Hippocampal formation (tissue), 2 donors: ENCODE measurements at places on chromosomes 12 and 14.

DNA sequence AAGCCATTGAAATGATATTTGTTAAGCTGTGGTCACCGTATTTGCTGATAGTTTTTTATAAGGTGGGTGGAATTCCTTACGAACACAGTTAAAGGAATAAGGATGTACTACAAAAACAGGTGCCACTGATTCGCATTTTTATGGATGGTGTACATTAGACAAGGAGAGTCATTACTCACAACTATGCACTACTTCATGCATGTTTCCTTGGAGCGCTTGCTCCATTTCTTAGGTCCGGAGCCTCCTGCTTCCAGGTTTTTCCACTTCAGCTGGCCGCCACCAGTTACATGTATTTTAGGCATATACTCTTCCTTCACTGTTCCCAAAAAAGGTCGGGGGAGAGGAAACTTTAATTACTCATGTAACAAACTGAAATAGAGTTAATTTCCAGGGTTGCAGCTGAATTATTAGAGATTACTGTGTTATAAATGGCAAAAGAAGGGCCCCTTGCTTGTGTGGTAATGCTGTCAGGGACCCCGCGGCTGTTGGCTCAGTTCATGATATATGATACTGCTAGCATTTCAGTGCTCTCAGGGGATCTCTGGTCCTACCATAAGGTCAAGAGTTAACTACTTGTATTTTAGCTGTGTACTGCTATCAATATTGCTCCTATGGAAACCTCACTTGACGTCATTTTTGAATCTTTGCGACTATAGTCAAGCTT lies 454.7 kb downstream of the NPAS3 start:
- DNase-seq, result no peak

GRCh38 chr14:83151571-83151970 lies 1617.9 kb upstream of the SEL1L start:
- DNase-seq, result no peak

- no peak for DNase-seq
Observed at GRCh38 chr14:81472096-81472800, 61.4 kb downstream of the SEL1L start.

DNA sequence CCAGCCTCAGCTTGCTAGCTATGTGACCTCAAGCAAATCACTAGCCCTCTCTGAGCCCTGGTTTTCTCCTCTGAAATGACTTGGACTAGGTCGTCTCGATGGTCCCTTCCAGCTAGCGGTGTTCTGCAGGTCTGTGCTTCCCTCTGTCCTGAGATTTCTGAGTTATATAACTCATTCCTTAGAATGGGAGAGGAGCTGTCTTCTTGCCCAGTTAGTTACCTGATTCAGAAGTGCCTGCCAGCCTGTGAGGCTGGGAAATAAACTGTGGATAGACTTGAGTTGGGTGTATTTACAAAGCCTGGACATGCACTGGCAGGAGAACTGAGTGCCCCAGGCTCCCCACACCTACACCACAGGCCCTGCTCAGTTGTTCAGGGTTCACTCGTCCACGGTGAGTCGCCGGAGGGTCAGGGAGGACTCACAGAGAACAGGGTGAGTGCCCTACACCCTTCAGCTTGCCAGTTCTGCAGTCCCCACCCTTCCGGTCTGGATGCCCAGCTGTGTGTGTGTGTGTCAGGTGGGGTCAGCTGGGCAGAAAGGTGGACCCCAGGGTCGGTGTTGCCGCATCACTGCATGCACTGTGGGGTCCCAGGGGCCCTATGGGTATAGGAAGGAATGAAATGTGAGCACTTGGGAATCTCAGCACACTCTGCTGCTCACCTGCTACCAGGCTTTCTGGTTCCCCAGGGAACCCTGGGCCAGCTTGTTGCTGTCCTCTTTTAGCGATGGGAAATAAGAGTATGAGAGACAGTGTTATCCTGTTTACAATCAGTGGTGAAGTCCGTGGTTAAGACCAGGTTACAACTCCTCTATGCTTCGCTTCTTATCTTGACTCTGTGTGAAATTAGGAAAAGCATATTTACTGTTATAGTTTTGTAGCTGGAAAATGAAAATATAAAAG lies 348.2 kb downstream of the DPF3 start:
- peak; percentile 9 for DNase-seq

DNA sequence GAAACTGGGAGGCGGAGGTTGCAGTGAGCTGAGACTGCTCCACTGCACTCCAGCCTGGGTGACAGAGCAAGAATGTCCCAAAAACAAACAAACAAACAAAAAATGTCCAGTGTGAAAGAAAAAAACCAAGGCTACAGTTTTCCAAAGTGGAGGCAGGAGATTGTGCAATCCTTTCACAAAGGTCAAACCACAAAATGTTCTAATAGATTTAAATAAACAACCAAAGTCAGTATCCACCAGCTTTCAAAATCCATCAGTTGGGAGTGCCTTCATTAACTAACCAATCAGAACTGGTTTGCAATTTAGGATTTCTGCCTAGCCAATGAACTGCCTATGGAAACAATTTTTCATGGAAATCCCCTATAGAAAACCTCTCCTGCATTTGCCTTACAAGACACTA lies 52.3 kb upstream of the TRIM9 start:
- DNase-seq, result no peak

DNA sequence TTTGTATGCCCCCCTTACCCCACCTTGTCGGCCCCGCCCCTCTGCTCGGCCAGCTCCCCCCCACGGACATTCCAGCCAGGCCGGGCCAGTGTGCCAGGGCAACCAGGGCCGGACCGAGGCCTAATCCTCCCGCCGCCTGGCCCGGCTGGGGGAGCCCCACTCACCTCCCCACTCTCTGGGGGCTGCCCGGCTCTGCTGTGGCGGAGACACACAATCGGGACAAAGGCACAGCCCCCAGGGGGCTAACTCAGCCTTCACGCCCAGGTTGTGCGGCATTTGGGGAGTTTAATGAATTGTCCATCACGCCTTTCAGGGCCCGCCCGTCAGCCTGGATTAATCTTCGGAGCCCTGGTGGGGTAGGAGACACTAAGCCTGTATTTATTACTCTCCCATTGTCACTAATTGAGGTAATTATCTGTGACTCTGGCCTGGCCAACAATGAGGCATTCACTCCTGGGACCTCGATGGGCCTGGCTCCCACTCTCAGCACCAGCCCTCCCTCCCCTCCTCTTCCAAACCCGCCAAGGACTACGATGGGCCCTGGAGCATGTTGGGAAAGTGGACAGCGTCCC lies 8.7 kb downstream of the WNT1 start:
- no peak for DNase-seq

- no peak for DNase-seq
Observed at GRCh38 chr12:43493261-43493797, 58.7 kb downstream of the ADAMTS20 start.

DNA sequence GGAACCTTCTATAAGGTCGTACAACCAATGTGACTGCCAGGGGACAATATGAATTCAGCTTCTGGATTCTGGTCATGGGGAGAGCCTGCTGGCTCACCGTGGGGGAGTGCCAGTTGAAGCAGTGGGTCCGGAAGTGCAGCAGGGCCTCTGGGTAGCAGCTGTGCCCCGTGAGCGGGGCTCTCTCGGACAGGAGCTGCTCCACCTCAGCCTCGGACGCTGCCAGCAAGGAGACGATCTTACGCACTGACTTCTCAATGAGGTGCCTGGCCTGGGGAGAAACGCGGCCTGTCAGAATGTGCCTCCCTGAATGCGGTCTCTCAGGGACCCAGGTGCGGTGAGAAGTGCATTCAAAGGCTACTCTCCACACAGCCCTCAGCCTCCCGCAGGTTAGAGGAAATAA lies 42.0 kb downstream of the LGMN start:
- no peak for DNase-seq

- DNase-seq, result no peak
Observed at GRCh38 chr12:47080725-47081502, 1.2 kb upstream of the AMIGO2 start.

- DNase-seq, result no peak
Observed at GRCh38 chr14:93764211-93764659, 24.1 kb downstream of the PRIMA1 start.

DNA sequence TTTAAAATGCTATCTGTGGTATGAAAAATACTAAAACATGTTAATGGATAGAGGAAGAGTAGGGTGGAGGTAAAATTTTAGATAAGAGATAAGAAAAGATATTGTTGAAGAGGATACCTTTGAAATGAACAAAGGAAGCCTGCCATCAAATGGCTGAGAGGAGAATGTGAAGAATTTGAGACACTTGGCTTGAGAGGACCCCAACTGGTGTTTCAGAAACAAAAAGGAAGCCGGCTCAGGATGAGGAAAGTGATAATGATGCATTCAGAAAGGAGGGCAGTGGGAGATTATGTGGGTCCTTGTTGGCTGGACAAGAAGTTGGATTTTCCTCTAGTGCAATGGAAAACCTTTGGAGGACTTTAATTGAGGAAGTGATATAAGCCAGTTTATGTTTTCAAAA lies 264.4 kb downstream of the DUSP6 start:
- DNase-seq, result no peak

GRCh38 chr12:848882-849527 lies 96.6 kb downstream of the WNK1 start:
- no peak for DNase-seq

GRCh38 chr14:102573591-102574046 lies 18.8 kb upstream of the RCOR1 start:
- DNase-seq, result no peak

DNA sequence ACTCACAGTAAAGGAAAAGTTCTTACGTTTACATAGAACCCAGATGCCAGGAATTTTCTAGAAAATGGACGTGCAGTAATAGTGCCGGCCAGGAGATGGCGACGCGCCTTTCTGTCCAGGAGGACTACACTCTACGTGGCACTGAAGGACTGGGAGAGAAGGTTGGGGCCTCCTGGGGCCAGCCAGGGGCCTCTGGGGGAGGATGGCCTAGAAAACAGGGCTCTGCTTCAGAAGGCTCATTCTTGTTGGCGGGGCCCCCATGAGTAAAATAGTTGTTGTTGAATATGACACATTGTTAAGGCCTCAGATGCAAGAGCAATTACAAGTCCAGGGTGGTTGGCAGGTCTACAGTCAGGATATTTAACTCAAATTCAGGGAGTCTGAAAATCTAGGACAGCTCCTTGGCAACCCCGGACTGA lies 120.1 kb upstream of the MAX start:
- peak; percentile 49 for DNase-seq

DNA sequence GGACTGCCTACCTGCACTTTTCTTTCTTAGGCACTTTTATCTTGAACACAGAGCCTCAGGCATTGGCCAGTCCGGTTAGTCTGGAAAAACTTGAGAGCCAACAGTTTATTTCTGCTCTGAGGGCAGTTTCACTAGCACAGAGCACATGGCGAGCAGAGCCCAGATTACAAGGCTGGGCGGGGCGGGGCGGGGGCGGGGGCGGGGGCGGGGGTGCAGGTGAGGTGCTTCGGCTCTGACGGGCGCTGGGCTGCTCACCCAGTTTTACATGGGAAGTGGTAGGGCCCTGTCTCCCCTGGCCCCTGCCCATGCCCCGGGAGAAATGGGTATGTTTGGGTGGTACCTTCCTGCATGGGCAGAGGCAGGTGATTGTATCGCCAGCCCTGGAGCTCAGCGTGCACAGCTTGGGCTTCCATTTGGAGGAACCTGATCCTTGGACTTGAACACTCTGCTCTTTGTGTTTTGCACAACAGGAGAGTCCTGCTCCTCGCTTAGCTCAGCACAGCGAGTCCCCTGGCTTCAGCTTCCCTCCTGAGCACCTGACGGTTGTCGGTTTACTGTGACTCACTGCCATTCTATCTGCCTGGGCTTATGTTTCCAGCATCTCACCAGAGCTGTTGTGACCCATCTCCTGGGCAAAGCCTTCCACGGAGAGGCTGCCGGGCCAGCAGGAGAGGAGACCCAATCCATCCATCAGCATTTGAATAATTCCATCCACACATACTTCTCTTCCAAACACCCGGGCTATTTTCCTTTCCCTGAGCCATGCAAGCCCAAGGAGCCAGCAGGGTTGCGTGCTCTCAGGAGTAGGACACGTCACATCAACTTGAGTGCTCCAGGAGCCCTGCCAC lies 108.5 kb downstream of the ARF6 start:
- DNase-seq, result no peak

DNA sequence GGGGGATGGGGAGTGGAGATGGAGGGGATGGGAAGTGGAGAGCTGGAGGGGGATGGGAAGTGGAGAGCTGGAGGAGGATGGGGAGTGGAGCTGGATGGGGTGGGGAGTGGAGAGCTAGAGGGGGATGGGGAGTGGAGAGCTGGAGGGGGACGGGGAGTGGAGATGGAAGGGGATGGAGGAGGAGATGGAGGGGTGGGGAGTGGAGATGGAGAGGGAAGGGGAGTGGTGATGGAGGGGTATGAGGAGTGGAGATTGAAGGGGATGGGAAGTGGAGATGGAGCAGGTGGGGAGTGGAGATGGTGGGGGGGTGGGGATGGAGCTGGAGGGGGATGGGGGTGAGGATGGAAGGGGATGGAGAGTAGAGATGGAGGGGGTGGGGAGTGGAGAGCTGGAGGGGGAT lies 26.1 kb downstream of the NCOR2 start:
- no peak for DNase-seq

DNA sequence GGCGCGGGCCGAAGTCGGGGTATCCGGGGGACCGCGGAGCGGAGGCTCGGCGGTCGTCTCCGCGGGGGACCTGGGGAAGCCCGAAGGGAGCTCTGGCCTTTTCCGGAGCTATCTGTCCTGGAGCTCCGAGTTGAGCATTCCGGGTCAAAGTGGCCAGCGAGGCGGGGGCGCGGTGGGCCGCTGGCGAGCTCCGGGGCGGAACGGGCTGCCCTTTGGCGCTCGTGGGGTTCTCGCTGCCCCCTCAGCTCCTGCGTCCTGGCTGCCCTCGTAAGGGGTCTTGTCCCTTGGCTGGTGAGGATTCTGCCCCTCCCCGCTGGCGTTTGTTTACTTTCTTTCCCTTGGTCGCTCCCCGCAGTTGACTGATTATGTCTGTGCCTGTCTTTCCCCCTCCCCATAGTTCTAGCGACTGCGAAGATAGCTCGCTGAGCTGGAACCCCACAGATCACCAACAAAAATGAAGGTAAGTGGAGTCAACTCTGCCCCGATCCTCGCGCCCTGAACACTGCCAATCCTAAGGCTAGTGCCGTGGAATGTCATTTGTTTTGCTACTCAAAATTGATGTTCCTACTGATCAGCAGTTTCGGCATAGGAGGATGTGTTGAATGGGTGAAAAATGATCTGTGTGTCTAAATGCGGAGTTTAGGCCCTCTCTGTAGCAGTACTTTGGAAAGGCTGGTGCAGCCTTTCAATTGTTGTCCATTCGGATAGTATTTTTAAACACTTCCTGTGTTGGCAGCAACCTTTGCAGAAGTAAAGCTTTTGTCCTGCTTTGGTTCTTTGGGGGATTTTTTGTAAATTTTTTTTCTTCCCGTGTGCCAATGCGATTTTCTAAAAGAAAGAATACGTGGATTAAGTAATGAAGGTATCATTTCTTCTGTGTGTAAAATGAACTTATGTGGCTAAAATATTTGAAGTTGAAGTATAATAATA lies 1.3 kb downstream of the ARID4A start:
- peak; percentile 35 for DNase-seq

DNA sequence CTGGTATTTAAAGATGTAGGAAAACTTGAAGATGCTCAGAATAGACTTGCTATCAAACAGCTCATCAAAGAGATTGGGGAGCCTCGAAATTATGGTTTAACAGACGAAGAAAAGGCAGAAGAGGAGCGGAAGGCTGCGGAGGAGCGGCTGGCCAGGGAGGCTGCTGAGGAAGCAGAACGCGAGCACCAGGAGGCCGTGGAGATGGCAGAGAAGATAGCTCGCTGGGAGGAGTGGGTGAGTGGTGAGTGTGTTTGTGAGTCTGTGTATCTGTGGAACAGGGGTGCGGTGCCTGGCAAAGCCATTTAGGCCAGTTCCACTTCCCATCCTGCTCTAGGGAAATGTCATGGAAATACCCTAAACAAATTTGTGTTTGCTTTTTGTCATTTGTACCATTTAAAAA lies 19.2 kb upstream of the PAPOLA start:
- no peak for DNase-seq
